Urothelium cell line (cell line): ENCODE measurements at places on chromosomes 5 and 9.

- DNase-seq, result peak; percentile 41
Observed at GRCh38 chr5:118611332-118611945, 376.9 kb downstream of the DTWD2 start.

GRCh38 chr5:176560364-176560763 lies 11.2 kb downstream of the CDHR2 start:
- no peak for DNase-seq

- DNase-seq, result no peak
Observed at GRCh38 chr5:145619806-145620310, 215.3 kb downstream of the PRELID2 start.

- no peak for DNase-seq
Observed at GRCh38 chr9:88234114-88234513, 95.8 kb upstream of the SPATA31C2 start.

DNA sequence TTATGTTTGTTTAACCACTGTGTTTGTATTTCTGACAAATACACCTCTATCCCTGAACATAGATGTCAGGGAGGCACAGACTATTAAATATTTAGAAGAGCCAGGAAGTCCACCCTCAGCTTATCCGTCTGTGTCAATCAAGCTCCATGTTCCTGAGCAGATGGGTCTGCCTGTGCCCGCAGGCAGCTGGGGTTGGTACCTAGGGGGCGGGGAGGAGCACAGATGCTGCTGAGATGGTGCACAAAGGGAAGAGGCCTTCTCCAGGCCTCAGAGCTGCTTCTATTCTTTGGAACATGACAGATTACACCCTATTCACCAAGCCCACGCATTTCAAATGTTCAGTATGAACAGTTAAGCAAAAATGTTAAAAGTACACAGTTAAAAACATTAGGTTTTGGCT lies 142.1 kb downstream of the EPB41L4A start:
- DNase-seq, result no peak

GRCh38 chr5:143186623-143187022 lies 216.9 kb downstream of the NR3C1 start:
- DNase-seq, result no peak

GRCh38 chr5:156474251-156474650 lies 147.3 kb downstream of the SGCD start:
- no peak for DNase-seq

- no peak for DNase-seq
Observed at GRCh38 chr5:79507251-79508205, 6.4 kb downstream of the HOMER1 start.
